ENCODE measurements at places on chromosomes 2 and 18.

- DNase-seq: no peak
Measured at GRCh38 chr2:46294176-46294836, 2.9 kb upstream of the EPAS1 start.

DNA sequence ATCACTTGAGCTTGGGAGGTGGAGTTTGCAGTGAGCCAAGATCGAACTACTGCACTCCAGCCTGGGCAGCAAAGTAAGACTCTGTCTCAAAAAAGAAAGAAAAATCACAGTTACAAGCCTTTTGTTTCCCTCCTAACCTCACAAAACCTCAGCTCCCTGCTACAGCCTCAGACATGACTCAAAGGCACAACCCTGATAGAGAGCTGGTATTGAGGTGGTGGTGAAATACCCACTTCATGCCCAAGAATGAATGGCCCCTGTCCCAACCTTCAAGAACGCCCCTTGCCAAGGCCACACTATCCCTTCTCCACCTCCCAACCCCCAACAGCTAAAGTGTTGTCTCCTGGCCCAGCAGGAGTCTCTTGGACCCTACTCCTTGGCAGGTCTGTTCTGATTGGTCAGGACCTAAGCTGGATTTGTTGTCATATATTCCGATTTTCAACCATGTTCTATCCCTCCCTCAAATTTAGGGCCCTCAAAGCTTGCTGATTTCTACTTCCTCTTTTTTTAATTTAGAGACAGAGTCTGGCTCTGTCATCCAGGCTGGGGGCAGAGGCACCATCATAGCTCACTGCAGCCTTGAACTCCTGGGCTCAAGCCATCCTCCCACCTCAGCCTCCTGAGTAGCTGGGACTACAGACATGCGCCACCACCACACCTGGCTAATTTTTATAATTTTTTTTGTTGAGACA, 61.9 kb upstream of the BZW1 start:
- DNase-seq: no peak

- DNase-seq: no peak
Measured at GRCh38 chr18:23365602-23366001, 87.5 kb upstream of the RIOK3 start.

DNA sequence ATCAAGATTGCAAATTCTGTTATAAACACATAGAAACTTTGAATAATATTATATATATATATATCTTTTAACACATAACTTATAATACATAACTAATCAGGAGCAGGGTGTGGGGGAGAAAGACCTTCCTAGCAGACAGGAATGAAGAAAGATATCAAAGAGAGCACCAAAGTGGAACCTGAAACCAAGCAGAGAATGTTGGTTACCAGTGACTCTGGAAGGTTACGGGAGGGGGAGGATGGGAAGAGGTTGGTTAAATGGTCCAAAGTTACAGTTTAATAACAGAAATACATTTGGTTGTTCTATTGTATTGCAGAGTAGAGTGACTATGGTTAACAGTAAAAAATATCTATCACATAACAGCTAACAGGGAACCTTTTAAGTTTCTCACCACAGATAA, 366.7 kb downstream of the LRRTM4 start:
- no peak for DNase-seq

GRCh38 chr18:2856547-2857170, 9.9 kb downstream of the EMILIN2 start:
- no peak for DNase-seq

DNA sequence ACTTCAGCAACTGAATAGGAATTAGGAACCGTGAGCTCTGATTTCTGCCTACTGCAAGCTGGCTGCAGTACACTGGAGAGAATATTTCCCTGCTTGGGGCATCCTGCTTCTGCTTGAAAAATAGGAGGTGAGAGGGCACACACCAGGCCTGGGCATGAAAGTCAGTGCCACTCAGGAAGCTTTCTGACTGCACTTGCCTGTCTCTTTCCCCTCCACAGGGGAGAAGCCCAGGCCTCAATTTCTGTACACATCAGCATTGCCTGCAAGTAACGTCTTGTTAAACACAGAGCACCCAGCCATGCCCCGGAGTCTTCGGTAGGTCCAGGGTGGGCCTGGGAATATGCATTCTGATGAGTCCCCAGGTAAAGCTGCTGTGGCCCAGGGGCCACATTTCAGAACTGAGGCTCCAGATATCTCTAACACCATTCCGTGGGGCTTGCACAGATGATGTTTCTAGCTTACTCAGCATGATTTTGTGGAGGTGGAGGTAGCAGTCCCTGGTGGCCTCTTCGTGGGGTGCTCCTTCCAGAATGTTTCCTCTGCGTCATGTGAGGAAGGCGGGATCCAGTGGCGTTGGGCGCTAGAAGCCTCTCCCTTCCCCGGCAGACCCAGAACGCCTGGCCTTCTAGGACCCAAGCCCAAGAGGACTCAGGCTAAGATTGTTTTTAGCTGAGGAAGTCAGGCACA, 114.1 kb downstream of the ZBTB7C start:
- DNase-seq: no peak

GRCh38 chr2:206435742-206436141, 7.6 kb upstream of the ADAM23 start:
- no peak for DNase-seq

- DNase-seq: peak; percentile 25
Measured at GRCh38 chr2:138536302-138536701, 34.7 kb downstream of the SPOPL start.

DNA sequence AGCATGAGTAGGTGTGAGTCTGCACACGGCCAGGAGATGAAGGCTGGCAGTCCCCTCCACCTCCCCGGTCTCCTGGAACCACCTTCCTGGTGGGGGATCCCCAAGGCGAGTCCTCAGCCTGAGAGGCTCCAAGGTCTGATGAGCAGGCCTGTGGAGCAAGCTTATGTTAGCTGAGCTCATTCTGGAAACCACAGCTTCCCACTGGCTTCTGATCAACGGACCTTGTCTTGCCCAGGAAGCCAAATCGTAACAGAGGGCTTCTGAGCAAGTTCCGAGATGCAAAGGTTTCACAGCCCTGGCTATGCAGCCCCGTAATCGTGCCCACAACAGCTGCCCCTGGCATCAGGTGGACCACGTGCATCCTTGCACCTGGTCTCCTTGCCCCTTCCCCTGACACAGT, 28.8 kb upstream of the GPR55 start:
- no peak for DNase-seq

GRCh38 chr2:19617257-19617848, 258.9 kb upstream of the OSR1 start:
- DNase-seq: no peak

- no peak for DNase-seq
Measured at GRCh38 chr18:6579486-6579885, 150.0 kb upstream of the ARHGAP28 start.

DNA sequence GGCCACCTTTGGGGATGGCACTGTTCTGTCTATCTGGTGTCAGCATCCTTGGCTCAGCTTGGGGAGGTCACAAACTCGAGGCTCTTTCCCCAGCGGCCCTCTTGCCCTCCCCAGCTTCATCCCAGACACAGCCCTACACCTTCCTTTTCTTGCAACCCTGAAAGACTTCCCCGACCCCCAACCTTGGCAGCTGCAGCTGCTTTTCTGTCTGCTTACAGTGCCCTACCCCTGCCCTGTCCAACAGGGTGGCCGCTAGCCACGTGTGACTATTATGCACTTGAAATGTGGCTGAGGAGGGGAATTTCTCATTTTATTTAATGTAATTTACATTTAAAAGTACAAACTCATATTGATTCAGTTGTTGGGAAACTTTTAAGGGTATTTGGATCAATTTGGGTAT, 41.3 kb downstream of the NGEF start:
- DNase-seq: no peak

GRCh38 chr2:26164231-26164630, 8.7 kb upstream of the GAREM2 start:
- no peak for DNase-seq

GRCh38 chr2:120818441-120818920, 82.8 kb downstream of the GLI2 start:
- DNase-seq: peak; percentile 72

DNA sequence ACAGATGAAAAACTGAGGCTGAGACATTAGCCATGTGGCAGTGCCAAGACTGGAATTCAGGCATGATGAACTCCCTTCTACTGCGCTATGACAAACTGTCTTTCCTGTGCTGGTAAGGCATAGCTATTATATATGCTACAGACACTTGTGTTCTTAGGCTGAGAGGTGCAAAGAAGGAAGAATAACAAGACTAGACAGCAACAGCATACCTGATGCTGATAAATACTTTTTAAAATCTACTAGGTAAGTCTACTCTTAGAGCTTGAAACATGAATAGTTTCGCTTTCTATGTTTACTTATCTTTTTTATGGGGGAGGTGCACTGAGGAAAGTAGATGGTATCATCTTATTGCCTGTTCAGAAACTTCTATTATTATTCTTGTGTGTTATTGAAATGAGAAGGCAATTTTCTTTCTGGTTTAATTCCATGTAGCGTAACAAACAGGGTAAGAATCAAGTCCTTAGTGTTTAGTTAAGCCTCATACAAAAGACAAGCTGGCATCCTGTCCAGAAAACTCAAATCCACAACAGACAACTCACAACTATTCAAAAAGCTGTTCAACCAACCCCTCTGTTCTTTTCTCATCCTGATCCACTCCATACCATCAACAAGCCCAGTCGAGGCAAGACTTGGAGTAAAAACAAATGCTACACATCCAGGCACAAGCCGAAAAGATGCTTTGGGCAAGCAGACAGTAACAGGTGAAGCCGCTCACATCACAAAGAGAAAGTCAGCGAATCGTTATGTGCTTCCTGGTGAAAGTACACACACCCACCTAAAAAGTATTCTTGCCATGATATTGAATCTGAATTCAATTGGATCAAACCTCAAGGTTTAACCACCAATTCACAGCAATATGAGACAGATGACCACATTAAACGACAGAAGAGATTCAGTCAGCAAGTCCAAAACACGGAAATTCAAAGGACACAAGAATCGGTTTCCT, 1.5 kb downstream of the TTC32 start:
- no peak for DNase-seq

GRCh38 chr2:16126517-16127275, 186.3 kb downstream of the MYCN start:
- no peak for DNase-seq

GRCh38 chr18:75161256-75162028, 47.5 kb downstream of the PTGR3 start:
- DNase-seq: peak; percentile 10

- DNase-seq: no peak
Measured at GRCh38 chr18:33239298-33239697, 201.2 kb downstream of the CCDC178 start.

GRCh38 chr2:44087714-44088092, 81.0 kb upstream of the PPM1B start:
- no peak for DNase-seq

DNA sequence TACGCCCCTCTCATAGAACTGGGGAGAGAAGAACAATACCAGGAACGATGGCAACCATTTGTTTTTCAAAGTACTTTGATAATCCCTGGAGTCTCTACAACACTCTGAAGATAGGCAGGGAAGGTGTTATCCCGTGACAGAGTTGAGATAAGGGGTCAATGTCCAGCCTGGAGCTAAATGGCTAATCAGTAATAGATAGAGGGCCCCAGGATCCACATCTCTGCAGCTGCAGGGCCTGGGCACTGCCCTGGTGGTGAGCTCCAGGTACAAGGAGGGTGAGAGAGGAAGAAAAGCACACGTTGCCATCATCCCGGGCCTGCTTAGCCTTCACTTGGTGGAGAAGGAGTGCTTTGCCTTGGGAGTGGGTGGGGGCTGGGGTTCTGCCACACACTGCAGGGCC, 260.6 kb downstream of the PRKCE start:
- DNase-seq: no peak

GRCh38 chr2:7857904-7858303, 824.0 kb upstream of the ID2 start:
- no peak for DNase-seq

DNA sequence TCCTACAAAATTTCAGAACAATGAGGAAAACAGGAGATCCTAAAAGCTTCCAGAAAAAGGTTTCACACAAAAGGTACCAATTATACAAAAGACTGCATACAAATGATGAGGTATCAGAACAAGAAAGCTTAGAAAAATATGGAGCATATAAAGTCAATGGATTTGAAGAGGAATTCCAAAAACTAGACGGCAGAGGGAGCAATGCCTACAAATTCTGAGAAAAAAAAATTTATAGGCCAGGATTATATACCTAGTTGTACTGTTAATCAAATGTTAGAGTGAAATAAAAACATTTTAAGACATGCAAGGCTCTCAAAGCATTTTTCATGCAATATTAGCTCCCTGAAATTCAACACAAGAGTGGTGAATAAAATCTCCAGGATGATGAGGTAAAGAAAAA, 106.2 kb downstream of the ZRANB3 start:
- no peak for DNase-seq

GRCh38 chr2:15367205-15367604, 193.9 kb downstream of the NBAS start:
- no peak for DNase-seq

DNA sequence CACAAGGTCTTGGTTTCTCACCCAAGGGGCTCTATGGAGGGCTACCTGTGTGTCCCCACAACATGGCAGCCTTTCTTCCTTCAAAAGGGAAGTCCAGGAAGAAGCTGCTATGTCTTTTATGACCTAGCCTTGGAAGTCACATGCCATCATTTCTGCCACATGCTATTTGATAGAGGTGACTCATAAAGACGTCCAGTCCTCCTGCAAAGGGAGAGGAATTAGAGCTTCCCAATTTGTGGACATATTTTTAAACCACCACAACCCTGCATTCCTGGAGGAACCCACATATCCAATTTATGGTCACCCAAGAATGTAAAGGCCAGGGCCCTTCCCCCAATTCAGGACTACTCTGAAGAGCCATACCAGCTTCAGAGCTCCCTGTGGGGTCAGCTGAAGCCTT, 246.2 kb downstream of the CYP26B1 start:
- no peak for DNase-seq

DNA sequence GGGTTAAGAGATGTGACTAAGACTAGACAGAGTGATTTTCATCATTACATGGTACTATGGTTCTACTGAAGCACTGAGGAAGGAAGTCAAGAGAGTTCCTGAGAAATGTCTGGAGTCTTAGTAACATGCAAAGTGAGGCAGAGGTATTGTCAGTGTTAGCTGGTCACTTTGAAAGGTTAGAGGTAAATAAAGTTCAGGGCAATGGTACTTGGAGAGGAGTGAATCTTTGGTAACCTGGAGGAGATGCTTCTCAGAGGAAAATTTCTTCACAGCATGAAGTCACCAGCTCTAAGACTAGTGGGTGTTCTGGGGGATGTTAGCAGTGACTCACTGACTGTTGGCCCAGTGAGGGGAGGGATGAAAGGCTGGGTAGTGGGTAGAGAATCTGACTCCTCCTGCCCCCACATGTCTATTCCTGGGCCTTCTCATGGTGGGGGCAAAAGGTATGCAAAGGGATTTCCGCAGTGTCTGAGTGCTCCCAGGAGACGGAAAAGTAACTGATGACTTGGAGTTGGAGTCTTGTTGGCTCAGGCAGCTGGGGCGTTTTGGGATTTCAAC, 23.3 kb upstream of the IL1RN start:
- no peak for DNase-seq
